CD4-positive, alpha-beta T cell (primary cell): ENCODE measurements at places on chromosomes 6 and 20.
A peak's percentile ranks its signal among the peaks of the same experiment; 100 is the strongest.

DNA sequence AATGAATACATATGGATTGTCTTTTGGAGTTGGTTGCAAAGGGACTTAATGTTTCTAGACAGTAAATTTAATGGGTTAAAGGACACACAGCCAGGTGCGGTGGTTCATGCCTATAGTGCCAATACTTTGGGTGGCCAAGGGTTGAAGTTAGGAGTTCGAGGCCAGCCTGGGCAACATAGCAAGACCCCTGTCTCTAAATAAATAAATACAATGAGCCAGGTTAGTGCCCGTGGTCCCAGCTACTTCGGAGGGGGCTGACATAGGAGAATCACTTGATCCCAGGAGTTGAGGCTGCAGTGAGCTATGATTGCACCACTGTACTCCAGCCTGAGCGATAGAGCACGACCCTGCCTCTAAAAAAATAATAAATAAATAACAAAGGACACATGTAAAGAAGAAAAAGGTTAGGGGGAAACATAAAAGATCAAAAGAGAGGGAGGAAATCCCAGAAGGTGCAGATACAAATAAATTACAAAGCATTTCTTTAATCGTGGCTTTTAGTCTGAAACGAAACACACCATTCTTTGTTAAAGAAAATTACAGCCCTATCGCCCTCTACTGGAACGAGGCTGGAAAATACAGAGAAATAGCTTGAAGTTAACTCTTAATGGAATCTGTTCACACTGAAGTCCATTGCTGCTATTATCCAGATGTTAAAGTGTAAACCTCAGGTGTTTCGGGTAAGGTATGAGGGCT is 42.6 kb upstream of the SCML4 start:
- no peak overlapping the region for H3K27ac ChIP-seq
- DNase-seq, result no peak
- peaks cover 10% of the 10 kb centered on the region for H3K36me3 ChIP-seq
- H3K4me1 ChIP-seq, result peaks cover 3% of the 10 kb centered on the region

DNA sequence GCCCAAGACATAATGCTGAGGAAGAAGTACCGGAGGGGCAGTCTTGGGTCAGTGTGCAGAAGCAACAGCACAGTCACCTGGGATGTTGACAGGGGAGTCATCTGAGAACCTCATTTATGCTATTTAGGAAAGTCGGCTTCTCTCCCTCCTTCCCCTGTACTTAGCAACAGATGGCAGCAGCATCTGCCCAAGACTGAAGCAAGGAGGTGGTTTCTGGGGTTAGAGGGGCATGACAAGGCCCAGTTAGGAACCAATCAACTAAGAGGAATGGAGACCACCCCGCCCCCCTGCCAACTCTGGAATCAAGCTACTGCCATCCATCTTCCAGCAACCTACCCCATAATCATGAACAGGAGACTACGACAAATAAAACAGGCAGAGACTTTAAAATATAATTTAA is 21.7 kb downstream of the RIPK1 start:
- peaks cover 58% of the 10 kb centered on the region for H3K36me3 ChIP-seq
- peaks cover 6% of the 10 kb centered on the region for H3K4me1 ChIP-seq

DNA sequence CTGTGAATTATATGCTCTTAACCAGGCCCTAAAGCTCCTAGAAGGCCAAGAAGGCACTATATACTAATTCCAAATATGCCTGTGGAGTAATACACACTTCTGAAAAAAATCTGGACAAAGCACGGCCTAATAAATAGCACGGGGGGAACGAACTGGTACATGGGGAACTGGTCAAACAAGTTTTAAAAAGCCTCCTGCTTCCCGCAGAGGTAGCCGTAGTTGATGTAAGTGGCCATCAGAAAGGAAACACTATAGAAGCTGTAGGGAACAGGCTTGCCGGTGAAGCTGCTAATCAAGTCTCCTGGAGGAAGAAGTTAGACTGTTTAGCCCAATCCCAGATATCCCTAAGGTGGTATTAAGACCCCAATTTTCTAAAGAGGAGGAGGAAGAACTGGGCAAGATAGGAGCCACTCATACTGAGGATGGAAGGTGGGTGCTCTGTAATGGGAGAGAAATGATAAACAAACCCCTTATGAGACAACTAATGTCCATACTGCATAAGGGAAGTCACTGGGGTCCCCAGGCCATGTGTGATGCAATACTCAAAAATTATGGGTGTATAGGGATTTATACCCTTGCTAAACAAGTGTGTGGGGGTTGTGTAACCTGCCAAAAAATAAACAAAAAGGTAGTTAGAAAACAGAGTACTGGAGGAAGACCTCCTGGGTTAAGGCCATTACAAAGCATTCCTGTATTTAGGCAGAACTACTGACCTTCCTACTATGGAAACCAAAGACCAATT is 27.1 kb upstream of the ZNF318 start:
- no peak for DNase-seq
- no peak overlapping the region for H3K27ac ChIP-seq
- peaks cover 2% of the 10 kb centered on the region for H3K27me3 ChIP-seq

DNA sequence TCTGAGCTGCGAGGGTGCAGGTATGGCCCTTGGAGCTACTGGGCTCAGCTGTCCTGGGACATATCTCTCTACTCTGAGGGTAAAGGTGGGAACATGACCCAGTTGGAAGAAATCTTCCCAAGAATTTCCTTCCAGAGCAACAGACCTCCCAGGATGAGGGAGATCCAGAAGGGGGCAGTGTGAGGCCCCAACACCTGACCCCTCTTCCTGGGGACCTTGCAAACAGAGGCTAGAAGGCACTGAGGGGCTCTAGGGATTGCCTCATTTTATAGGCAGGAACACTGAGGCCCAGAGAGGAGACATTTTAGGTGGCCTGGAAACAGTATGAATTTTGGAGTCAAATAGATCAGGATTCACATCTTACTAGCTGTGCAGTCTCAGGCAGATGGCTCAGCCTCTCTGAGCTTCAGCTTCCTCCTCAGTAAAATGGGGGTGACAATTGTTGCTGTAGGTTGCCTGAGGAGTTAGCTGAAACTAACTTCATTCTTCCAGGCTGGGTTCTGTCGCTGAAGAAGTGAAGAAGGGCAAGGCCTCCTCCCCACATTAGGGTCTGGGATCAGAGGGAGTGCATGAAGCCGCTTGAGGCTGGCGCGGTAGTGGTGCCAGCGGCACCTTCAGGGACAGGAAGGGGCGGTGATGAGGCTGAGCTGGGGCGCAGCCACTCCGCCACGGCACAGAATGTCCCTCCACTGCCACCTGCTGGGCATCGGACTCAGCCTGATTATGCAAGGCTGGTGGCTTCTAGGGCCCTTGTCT is 11.4 kb downstream of the KCNK17 start:
- peak overlapping the region; percentile 26 for H3K4me3 ChIP-seq
- H3K27me3 ChIP-seq, result no peaks in the 10 kb centered on the region
- no peaks in the 10 kb centered on the region for H3K36me3 ChIP-seq
- peaks cover 9% of the 10 kb centered on the region for H3K4me1 ChIP-seq
- no peak overlapping the region for H3K27ac ChIP-seq

- peak; percentile 71 for DNase-seq
- H3K27ac ChIP-seq, result no peak overlapping the region
- H3K4me3 ChIP-seq, result no peak overlapping the region
Measured at GRCh38 chr6:11207199-11207968, 25.1 kb downstream of the NEDD9 start.

DNA sequence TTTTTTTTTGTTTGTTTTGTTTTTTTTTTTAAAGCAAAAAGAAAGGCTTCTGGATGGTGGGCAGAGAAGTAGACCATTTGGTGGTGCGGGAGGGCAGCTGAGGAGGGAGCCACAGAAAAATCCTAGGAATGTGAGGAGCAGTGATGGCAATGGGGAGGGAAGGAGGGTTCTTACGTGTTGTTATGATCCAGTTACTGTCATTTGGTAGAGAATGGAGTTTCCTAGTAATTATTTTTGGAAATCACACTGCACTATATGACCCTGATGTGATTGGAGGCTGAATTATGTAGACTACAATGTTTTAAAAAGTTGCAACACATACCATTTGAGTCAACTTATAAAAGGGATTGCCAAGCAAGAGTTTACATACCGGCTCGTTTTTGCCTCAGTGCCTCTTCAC is 22.1 kb downstream of the ADGRF5 start:
- no peaks in the 10 kb centered on the region for H3K36me3 ChIP-seq
- DNase-seq, result no peak
- no peak overlapping the region for H3K4me3 ChIP-seq
- H3K27ac ChIP-seq, result no peak overlapping the region

GRCh38 chr6:94175465-94175864 is 756.1 kb upstream of the EPHA7 start:
- no peak for DNase-seq
- H3K27me3 ChIP-seq, result no peaks in the 10 kb centered on the region
- H3K36me3 ChIP-seq, result no peaks in the 10 kb centered on the region
